ENCODE measurements at places on chromosomes 6 and 20.

DNA sequence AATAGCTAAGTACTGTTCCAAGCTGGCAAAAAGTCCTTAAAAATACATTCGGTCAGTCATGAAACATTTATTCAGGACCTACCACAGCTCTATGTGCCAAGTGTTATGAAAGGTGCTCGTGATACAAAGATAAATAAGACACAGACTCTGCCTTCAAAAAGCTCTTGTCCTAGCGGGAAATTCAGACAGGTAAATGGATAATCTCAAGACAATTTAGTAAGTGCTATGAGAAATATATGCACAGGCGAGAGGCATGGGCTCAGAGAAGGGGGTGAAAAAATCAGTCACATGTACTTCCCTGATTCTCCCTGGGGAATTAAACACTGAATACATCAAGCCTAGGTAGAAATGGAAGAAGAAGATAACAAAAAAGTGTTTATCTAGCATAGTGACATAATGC lies 49.8 kb upstream of the HEY2 start:
- DNase-seq: no peak

- DNase-seq: peak; percentile 28
Measured at GRCh38 chr20:10806539-10806938, 132.7 kb upstream of the JAG1 start.

- DNase-seq: no peak
Measured at GRCh38 chr20:31869673-31869941, 720 bp downstream of the DUSP15 start.

GRCh38 chr6:156189195-156189594 lies 588.0 kb upstream of the ARID1B start:
- no peak for DNase-seq

DNA sequence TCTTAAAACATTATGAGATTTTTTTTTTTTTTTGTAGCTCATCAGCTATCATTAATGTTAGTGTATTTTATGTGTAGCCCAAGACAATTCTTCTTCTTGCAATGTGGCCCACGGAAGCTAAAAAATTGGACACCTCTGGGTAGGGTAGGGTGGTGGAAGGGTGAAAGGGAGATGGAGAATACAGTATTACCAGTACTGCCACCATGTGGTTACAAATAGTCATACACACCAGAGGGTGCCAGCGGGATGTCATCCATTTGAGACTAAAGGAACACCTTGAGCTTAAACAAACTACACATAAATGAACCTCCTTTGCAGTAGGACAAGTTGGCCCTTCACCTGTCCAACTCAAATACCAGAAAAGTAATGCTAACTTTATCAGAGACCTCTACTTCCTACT lies 601.9 kb downstream of the HTR1B start:
- DNase-seq: no peak

GRCh38 chr6:53857318-53858094 lies 62.7 kb downstream of the LRRC1 start:
- no peak for DNase-seq

- DNase-seq: no peak
Measured at GRCh38 chr20:54118220-54119001, 48.0 kb upstream of the BCAS1 start.

DNA sequence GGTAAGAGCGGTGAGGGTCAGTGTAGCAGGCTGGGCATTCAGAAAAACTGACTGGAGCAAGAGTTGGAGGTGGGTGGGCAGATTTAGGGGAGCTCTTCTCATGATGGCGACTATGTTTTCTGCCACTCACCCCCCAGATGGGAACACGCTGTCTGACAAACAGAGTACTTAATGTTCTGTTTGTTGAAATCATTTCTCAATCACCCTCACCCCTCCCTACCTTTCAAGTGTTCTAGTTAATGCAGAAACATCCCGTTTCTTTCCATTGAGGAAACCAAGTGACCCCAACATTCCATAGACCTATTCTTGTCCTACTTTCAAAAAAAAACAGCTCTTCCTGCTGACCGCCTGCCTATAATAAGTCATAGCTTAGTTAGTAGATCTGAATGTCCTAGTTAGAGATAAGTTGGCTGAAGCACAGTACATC lies 132.5 kb upstream of the NEDD9 start:
- DNase-seq: no peak

DNA sequence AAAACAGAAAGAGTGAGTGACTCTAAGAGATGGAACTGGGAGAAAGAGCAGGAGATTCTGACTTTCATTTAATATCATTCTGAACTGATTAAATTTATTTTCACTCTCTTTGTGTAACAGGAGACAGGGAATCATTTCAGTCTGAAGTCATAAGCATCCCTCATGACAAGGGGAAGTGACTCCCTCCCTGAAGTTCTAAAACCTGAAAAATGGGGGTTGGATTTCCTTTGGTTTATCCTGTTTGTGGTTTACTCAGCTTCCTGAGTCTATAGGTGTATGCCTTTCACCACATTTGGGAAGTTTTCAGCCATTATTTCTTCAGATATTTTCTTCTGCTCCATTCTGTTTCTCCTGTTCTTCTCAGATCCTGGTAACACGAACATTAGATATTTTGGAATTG lies 3.4 kb upstream of the FKBP1A start:
- DNase-seq: no peak

- no peak for DNase-seq
Measured at GRCh38 chr6:96876886-96877545, 20.7 kb downstream of the NDUFAF4 start.

DNA sequence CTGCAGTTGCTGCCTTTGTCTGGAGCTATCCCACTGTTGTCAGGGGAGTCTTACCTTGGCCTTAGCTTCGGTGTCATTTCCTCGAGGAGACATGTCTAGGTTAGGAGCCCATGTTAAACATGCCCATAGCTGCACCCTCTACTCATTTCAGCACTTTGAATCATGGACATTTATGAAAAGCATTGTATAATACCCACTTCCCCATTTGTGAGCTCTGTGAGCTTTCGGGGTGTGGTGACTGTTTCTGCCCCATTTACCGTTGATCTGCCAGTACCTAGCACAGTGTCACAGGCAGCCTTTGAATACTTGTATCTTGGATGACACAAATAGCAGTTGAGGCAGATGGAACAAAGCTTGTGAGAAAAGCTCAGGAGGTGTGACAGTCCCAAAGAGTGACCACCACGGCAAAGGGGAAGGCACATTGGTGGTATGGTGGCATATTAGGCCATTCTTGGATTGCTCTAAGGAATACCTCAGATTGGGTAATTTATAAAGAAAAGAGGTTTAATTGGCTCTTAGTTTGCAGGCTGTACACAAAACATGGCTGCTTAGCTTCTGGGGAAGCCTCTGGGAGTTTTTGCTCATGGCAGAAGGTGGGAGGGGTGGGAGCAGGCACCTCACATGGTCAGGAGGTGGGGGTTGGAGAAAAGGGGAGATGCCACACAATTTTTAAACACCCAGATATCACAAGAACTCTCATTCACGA lies 42.0 kb downstream of the JARID2 start:
- DNase-seq: no peak

DNA sequence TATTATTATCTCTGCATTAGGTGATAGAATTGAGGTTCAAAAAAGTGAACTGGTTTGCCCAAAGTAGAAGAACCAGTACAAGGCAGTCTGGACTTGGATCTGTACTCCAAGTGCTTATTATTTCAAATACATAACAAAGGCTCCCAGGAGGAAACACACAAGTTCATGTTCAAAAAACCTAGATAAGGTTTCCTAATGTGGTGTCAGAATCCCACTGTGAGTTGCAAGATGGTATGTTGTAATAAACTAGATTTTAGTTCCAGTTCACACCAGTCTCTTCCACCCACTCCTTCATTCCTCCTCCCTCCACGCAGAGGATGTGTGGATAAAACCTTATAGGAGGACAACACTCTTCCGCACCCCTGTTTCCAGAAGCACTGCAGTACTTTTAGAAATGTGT lies 42.8 kb downstream of the KIAA0319 start:
- DNase-seq: no peak

DNA sequence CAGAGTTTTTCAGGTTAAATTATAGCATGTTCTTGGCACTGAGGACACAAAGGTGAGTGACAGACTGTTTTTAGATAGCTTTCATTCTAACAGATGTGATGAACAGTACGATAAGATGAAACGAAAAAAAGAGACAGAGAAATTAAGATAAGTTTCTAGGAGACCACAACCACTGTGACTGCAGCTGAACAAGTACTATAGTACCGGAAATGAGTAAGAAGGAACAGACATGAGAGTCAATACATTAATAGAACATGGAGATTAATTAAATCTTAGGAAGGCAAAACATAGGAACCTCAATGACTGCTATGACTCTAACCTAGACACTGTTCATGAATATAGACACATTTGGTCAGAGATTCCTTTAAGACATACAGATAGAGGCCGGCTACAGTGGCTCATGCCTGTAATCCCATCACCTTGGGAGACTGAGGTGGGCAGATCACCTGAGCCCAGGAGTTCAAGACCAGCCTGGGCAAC lies 40.2 kb downstream of the HBS1L start:
- DNase-seq: no peak

DNA sequence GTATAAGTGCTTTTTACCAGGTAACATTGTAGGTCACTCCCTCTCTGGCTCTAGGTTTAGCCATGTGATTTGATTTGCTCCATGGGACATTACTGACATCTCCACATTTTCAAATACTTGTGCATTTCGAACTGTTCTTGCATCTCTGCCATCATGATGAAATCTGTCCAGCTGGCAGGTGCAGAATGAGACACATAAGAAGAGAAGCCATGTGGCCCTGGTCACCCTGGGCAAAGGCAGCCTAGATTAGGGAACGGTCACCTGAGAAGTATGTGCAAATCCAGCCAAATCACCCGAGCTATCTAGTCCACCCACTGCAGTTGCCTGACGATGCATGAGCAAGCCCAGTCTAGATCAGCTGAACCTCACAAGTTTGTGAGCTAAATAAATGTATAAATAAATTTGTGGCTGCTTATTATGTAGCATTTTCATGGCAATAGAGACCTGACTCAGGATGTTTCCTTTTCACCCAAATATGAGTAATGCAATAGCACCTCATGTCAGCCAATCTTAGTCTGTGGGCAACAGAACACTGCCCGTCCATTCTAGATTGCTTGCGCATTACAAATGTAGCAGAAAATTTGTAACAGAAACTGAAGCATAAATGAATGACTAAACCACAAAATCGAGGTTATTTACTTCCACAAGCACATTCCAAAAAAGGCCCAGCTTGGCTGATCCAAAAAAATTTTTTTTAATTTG lies 115.2 kb downstream of the PAK5 start:
- DNase-seq: no peak

DNA sequence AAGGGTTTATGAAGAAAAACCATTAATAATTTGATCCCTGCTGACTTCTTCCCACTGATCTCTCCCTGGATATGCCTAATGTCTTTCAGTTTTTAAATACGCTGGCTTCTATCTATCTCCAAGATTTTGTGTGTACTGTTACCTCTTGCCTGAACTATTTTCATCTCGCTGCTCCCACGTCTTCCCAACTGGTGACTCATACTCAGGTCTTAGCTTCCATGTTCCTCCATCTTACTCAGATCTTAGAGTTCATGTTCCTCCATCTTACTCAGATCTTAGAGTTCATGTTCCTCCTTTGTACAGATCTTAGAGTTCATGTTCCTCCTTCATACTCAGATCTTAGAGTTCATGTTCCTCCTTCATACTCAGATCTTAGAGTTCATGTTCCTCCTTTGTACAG lies 21.6 kb downstream of the GPR6 start:
- DNase-seq: no peak

DNA sequence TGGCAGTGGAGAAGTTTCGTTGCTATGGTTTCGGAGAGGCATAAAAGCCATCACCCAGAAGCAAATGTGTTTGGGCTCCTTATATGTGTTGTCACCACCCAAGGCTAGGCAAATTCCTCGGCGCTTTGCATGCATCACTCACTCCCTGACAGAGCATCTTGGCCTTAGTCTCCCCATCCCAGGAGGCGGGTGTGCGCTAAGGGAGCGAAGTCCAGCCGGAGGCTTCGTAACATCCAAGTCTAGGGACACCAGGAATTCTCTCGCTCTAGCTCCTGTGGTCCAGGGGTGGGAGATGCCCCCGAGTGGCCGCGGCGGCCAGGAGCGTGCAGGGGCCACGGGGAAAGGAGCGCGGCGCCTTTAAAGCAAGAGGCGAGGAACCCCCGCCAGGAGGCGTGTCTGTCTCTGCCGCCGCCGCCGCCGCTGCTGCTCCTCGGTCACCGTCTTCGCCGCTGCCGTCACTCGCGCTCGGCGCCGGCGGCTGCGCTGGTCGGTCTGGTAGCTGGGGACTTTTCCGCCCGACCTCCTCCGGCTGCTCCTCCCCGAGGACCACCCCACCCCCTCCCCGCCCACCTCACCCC lies at the start of gene GRIK2:
TSS of gene GRIK2 (plus strand) at position 458 of the 578 bp plus-strand sequence.
- DNase-seq: peak; percentile 72

DNA sequence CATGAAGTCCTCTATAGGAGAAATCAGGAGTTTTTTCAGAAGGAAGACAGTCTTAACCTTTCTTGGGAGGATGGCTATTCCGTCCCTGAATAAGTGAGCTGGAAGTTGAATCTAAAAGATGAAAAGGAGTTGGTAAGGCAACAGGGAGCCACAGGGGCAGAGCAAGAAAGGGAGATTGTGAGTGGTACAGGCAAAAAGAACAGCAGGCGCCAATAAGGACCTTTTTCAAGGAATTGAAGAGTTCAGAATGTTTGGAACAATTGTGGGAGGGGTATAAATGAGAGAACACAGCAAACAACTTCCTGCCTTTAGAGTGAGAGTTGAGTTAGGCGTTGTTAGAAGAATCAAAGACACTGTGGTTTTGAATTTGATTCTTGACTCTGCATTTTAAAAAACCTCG lies 1003.7 kb downstream of the EPHA7 start:
- DNase-seq: no peak

GRCh38 chr6:154590756-154591155 lies 80.3 kb upstream of the CNKSR3 start:
- DNase-seq: no peak

GRCh38 chr6:96878143-96878542 lies 19.5 kb downstream of the NDUFAF4 start:
- DNase-seq: no peak

GRCh38 chr6:145749632-145750031 lies 14.3 kb upstream of the EPM2A start:
- DNase-seq: no peak

DNA sequence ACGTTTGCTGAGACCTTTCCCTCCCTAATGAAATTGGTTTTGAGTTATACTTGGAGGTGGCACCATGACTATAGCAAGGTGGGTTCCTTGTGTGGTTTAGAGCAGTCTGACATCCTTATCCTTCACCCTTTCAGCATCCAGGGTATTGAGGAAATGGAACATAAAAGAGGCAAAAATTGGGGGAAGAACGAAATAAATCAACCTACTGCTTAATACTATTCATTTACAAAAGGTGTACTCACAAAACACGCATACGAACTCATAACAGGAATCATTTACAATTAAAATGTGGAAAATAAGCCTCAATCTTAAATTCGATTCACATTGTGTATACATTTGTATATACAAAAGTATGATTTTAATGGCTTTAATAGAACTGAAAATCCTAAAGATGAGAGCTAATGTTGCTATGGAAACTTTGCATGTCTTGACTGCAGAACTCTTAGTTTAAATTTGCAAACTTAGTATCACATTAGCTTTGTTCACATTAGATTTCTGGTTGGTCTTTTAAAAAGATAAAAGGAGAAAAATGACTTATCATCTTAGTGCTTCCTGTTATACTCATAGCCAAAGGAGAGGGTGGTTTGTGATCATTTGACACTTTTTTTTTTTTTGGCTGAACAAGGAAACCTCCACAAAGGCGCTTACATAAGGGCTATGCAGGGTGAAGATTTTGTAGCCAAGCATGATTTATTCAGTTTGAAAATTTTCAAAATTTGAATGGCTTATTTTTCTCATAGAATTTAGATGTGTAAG lies 76.1 kb upstream of the ATXN1 start:
- DNase-seq: no peak

GRCh38 chr6:90464507-90464906 lies 122.4 kb downstream of the MAP3K7 start:
- DNase-seq: no peak
